ENCODE measurements at places on chromosomes 3 and 15.

DNA sequence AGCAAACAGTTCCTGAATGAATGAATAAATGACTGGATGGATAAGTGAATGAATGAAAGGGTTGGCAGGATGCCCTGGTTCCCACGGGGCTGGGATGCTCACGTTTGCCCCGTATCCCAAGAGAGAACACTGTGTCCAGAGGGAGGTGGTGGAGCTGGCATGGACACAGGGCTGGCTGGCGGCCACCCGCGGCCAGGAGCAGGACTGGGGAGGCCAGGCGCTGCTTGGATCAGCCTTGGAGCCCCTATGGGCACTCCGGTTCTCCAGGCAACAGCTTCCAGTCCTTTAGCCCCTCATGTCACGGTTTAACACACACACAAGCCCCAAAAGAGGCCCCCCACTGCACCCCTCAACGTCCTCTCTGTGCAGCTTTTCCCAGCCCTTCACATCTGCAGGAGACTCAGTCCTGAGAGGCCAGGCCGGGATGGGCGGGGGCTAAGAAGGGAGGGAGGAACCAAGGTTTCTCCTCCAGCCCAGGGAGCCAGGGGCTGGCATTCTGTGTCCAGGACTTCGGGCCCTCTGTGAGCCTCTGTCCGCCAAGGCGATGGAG is 86.0 kb upstream of the ALDH1L1 start:
- peak; percentile 39 for DNase-seq

GRCh38 chr15:87816811-87817210 is 439.7 kb downstream of the NTRK3 start:
- DNase-seq: peak; percentile 87

DNA sequence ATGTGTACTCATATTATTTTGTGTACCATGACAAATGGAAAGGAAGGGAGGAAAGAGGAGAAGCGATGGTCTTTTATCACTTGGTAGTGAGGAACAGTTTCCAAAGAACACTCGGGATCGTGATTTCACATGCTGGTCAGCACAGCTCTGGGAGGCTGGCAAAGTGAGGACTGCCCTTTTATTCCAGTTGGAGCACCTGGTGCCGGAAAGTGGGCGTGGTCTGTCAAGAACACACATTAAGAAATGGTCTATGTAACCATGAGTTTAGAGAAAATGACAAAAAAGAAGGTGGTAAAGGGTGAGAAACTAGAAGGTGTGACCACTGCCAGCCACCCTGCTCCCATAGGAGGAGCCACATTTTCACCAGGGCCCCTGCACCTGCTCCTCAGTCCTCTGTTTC is 7.0 kb upstream of the TSEN2 start:
- no peak for DNase-seq

GRCh38 chr15:70195587-70196305 is 98.0 kb upstream of the TLE3 start:
- DNase-seq: peak; percentile 72

DNA sequence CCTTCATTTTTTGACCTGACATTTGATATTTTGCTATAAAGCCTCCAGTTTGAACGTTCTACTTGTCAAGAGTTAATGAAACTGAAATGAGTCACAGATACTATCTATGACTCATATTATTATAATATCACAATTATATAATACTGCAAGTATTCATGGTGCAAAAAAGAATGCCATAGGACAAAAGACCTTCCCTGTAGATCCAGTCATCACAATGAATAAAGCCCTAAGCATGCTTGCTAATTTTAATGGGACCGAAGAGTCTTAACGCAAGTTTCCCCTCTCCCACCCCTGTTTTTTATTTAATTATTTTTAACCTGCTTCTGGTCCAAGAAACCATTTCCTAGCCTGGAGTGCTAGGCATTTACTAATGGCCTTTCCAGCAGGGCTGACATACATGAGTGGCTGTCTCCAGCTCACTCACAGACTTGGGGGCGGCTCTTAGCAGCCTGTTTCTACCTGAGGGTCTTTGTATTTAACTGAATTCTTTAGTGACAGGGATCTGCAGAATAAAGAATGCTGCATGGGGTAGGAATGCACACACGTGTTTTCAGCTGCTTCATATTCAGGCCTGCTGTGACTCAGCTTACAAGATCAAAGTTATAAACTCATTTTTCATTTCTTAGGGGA is 61.2 kb downstream of the THBS1 start:
- DNase-seq: peak; percentile 90

GRCh38 chr3:171981271-171981605 is 58.1 kb upstream of the FNDC3B start:
- no peak for DNase-seq

DNA sequence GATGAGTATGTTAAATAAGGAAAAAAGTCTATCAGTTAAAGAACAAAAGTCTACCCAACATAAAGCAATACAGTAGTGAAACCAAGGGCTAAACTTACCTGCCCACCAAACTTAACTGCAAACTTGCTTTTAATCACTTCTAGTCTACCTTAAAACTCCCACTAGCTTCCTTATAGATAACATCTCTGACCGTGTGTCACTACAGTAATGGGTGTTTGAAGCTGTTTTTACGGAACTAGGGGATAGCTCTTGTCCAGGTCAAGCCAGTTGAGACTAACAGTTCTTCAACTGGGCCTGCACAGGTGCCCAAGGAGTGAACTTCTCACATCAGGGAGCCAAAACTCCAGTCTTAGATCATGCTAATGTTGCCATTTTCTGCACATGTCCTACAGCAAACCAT is 132.3 kb downstream of the ZNF385D start:
- DNase-seq: no peak

- no peak for DNase-seq
Measured at GRCh38 chr3:33091746-33092145, 5.2 kb downstream of the GLB1 start.

DNA sequence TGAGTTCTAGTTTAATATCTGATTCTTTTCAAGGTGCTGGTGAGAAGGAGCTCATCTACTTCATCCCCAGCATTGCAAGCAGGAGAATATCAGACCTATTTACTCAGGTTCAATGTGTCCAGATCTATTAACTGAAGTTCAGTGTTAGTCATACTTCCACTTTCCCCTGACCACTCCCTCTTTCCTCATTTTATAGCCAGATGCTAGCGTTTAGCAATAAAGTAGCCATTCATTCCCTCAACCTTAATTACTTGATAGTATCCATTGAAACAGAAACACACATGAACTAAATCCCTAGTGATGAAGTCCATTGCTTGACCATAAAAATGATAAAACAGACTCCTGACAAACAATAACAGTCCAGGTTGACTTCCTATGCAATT is 60.0 kb downstream of the RPL22L1 start:
- DNase-seq: no peak

DNA sequence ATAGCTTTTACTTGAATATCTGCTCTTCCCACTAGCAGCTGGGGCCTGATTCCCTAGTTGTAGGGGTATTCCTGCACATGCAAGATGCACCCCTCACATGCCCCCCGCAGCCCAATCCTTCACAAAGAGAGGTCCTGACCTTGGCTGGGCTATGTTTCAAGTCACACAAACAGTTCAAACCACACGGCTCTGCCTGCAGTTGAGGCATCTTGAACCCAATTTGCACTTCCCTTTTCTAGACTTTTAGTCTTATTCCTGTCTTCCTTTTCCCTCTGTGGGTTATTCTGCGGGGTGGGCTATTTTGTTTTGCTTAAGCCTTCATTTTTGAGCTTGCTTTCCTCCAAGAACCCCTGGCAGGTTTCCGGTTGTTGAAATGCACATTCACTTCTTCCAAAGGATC is 13.3 kb upstream of the CCR1 start:
- no peak for DNase-seq

DNA sequence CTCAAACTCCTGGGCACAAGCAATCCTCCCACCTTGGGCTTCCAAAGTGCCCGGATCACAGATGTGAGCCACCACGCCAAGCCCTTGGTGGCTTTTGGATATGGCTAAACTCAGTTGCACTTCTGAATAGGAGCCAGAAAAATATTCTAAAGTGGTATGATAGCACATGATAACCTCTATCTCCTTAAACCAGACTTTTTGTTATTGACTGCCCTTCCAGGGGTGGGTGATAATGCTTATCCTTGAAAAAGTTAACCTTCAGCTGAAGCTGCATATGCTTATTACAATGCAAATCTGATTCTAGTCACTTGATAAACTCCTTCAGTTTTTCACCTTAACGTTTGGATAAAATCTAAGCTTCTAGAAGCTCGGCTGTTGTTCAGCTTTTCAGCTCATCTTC is 6.3 kb downstream of the CCNB2 start:
- no peak for DNase-seq

- DNase-seq: peak; percentile 4
Measured at GRCh38 chr3:187012609-187013051, 82.3 kb downstream of the ST6GAL1 start.

- DNase-seq: no peak
Measured at GRCh38 chr3:146425341-146425740, 44.0 kb downstream of the PLSCR2 start.

DNA sequence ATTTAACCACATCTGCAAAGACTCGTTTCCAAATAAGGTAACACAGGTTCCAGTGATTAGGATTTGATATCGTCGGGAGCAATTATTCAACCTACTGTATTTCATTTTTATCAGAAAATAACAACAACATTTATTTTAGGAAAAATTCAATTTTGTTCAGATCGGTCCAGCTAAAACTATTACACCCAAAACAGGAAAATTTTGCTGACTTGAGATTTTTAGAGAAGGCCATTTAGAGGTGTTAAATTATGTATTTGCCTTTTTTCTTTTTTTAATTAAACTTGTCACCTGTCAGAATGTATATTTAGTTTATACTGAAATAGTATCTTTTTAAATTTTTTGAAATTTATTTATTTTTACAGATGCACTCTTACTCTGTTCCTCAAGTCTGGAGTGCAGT is 81.3 kb downstream of the ARHGAP31 start:
- DNase-seq: no peak

GRCh38 chr15:98946301-98947255 is 61.0 kb downstream of the PGPEP1L start:
- peak; percentile 11 for DNase-seq
